Posterior cingulate gyrus (tissue), 11 donors: ENCODE measurements at places on chromosomes 12 and 14.

- DNase-seq = peak; percentile 22
Measured at GRCh38 chr12:131090274-131091210, 136.8 kb downstream of the ADGRD1 start.

DNA sequence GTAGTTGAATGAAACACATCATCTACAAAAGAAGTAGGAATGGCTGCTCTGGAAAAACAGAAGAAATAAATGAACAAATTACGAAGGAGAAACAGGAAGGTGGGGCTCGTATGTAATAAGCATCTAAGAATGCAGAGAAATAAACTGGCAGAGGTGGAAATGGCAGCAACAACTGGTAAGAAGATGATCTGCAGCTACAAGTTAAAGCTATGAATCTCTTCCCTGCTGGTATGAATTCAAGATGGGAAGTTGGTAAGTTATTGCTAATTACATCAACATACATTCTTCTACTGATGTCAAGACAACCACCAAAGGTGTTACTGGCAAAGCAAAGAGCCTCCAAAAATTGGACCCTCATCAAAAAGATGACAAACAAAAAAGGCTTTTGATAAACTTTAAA, 59.8 kb downstream of the HECTD4 start:
- DNase-seq = no peak

DNA sequence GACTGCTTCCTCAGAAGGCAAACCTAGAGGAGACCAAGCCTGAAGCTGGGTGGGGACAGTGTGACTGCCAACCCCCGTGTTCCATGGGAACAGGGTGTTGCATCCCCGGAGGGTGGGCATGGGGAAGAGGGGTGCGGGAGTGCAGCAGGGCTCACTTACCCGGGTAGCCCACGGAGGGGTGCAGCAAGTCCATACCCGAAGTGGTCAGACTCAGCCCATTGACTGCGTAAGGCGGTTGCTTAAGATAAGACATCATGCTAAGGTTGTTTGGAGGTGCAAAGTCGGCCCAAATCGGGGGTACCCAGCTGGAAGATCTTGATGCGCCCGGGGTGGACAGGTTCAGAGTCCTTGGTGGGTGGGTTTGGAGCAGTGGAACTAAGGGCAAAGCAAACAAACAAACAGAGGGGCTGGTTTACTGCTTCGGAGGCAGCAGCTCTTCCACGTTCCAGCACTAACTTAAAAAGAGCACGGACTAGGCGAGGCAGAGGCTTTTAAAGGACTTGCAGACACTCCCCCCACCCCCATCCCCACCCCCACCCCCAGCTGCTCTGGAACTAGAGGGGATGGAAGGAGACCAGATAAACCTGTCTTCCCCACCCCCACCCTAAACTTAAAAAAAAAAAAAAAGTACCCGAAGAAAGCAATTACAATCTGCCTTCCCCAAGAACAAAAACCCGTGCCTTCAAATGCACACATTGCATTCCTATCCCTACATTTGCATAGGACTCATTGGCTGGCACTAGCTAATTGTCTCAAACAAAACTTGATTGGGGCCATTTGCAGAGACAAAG, 4.9 kb downstream of the OTX2 start:
- no peak for DNase-seq

DNA sequence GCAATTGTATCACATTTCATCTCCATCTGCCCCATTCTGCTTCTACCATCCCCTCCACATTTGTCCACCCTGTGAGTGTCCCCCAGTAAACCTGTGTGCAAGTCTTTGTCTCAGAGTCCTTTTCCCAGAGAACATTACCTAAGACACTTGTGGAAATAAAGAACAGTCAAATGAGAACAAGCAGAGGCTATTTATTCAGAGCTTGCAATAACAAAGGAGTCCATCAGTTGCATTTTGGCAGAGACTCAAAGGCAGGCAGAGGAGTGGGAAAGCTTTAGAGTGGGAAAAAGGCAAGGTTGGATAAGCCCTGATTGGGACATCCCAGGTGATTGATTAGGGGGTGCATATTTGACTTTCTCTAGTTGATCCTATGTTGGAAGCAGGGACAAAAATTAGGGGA, 18.2 kb upstream of the PPFIBP1 start:
- no peak for DNase-seq

DNA sequence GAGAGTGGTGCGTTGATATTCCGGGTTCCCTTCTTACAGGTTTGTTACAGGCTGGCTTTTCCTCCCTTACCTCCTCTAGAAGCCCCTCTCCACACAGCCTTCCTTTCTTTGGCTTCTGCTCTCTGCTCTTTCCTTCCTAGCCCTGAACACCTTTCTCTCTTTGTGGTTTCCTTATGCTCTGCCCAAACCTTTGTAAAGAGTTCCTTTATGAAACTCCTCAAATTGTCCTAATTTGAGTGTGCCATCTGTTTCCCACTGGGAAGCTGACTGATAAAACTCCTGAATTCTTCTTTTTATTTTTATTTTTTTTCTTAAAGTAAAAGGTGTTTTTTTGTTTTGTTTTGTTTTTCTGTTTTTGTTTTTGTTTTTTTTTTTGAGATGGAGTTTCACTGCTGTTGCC, 60.1 kb upstream of the OTX2 start:
- DNase-seq = no peak

DNA sequence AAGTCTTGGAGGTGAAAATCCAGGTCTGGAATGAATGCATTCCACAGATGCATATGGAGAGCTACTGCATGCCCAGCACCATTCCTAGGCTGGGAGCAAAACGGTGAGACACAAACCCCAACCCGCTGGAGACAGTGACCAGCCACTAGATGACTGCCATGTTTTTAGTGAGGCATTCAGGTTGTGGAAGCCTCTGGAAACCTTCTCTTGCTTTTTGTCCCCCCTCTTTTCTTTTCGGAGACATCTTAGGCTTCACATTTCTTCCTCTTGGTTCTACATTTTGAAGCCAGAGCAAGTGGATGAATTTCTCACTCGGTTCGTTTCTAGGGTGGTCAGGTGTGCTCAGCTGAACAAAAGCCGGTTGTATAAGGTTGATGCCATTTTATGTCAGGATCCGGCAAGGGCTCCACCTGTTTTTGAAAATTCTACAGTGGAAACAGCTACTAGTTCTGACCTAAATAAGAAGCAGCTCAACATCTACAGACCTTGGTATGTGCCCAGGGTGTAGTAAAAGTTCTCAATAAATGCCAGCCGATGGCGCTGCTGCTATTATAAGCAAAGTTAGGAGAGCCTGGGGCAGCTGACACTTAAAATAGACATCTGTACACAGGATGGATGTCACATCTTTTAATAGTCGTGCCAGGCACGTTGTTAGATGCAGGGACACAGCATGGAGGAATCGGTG, 1.8 kb upstream of the ZNF839 start:
- DNase-seq = peak; percentile 35

DNA sequence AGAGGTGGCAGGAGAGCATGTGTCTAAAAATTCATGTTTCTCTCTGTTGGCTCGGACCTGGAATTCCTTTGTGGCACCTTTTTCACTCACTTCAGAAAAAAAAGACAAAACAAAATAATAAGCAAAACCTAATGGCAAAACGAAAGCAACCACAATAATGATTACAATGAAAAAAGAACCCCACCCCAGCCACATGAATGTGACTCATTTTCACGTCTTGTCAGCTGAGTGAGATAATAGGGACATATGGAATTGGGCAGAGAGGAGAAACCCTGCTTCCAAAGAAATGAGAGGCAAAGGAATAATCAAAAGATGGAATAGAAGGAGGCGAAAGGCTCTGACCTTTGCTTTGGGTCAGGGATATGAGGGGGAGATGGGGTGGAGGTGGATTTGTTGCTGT, 143.4 kb downstream of the SLC8A3 start:
- no peak for DNase-seq

- no peak for DNase-seq
Measured at GRCh38 chr12:46386360-46386867, 13.8 kb upstream of the SLC38A2 start.

DNA sequence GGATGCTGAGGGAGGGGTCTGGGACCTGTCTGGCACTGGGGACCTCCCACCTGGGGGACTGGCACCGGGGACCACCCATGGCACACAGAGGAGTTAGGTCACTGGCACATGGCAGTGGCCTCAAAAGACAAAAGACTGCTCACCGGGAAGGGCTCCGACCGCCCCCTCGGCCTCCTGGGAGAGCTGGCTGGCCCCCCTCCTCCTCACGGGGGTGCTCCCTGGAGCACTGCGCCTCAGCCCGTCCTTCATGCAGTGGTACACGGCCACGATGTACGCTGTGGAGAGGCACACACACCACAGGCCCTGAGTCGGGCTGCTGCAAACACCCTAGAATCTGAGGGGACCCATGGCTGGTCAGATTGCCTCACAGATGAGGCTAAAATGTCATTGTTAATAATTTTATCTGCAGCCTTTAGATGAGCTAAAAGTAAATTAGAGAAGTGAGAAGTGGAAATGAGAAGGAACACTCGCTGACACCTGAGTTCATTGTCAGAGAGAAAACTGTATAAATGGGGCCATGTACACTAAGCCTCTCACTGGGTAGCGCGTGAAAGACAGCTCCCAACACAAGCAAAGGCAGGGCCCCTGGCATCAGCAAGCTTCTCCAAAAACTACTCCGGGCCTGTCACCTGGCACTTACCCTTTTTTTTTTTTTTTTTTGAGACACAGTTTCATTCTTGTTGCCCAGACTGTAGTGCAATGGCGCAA, 14.1 kb downstream of the P2RX2 start:
- peak; percentile 62 for DNase-seq

- no peak for DNase-seq
Measured at GRCh38 chr12:105477873-105478272, 147.4 kb downstream of the C12orf75 start.

- DNase-seq = no peak
Measured at GRCh38 chr14:95370076-95370475, 50.4 kb upstream of the CLMN start.

DNA sequence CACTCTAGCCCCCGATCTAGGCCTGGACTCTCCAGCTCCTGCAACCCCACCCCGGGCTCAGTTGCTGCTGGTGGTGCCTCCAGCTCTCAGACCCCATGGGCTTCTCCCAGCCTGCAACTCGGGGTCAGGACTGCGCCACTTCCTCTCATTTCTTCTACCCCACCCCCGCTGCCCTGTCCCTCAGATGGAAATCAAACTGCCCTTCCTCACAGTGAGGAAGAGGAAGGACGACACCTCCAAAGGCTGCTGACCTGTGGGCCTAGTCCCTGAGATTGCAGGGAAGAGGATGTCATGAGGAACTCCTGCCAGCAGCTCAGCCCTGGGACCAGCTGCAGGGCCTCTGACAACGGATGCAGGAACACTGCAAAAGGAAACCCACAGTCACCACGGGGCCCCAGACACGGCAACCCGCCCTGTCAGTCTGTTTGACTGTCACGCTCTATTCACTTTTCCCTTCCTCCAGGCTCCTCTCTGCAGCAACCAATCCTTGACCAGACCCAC, 29.3 kb upstream of the PNMA1 start:
- no peak for DNase-seq
